PC-3 (cell line): ENCODE measurements at places on chromosomes 12 and 14. TPM values are rescaled to one million over a fixed set of nuclear protein-coding genes. Genes with fewer than 3 reads are reported as not detected.

Gene PLEK2
- 48.0 and 57.2 TPM in 2 replicates for total RNA-seq

Gene PFDN5
- total RNA-seq = 476 and 519 TPM in 2 replicates

Gene COL2A1
- 6.7 TPM in 2 replicates for total RNA-seq

Gene NGB
- not detected in 2 replicates for total RNA-seq

Gene HOXC11
- 0.84 and 1.2 TPM in 2 replicates for total RNA-seq

Gene PLEKHD1
- total RNA-seq = 0.15 and 0.35 TPM in 2 replicates

Gene PTGES3
- 165 and 172 TPM in 2 replicates for total RNA-seq

Gene GLIPR1L2
- total RNA-seq = not detected in 2 replicates

Gene MYO1A
- 0.17 TPM in 1 of 2 replicates, not detected in the other for total RNA-seq

Gene TRIM9
- 2.5 and 2.6 TPM in 2 replicates for total RNA-seq

Gene CARMIL3
- total RNA-seq = not detected in 2 replicates

Gene SLC6A12
- not detected in 2 replicates for total RNA-seq

Gene TMCC3
- 4.7 and 6.5 TPM in 2 replicates for total RNA-seq

Gene SRRM4
- under 0.01 TPM in 1 of 2 replicates, not detected in the other for total RNA-seq

Gene BCAT1
- not detected in 2 replicates for total RNA-seq

Gene A2M
- total RNA-seq = not detected in 2 replicates

Gene VWF
- total RNA-seq = not detected in 2 replicates

Gene KRT3
- total RNA-seq = 0.17 and 0.33 TPM in 2 replicates

Gene RDH16
- total RNA-seq = 0.73 and 0.86 TPM in 2 replicates

Gene AMIGO2
- 19.3 and 22.2 TPM in 2 replicates for total RNA-seq

Gene DENND5B
- total RNA-seq = 4.2 and 14.2 TPM in 2 replicates

Gene POTEG
- total RNA-seq = 0.12 TPM in 1 of 2 replicates, not detected in the other

Gene PPP1R13B
- 13.0 and 16.4 TPM in 2 replicates for total RNA-seq

Gene HCAR3
- total RNA-seq = not detected in 2 replicates

Gene FAM186B
- 0.80 and 1.1 TPM in 2 replicates for total RNA-seq

Gene PMCH
- not detected in 2 replicates for total RNA-seq

Gene GRIP1
- 2.0 and 8.4 TPM in 2 replicates for total RNA-seq

Gene ART4
- total RNA-seq = not detected in 2 replicates

Gene INSM2
- total RNA-seq = 0.07 TPM in 1 of 2 replicates, not detected in the other

Gene EIF2S3B
- total RNA-seq = 0.63 and 0.95 TPM in 2 replicates

Gene TSPAN11
- total RNA-seq = not detected in 2 replicates

Gene ARG2
- 1.1 and 1.7 TPM in 2 replicates for total RNA-seq

Gene ATL1
- 0.63 and 1.3 TPM in 2 replicates for total RNA-seq

Gene IL31
- not detected in 2 replicates for total RNA-seq

Gene ALX1
- total RNA-seq = not detected in 2 replicates

Gene TCP11L2
- total RNA-seq = 10.1 and 12.1 TPM in 2 replicates

Gene SMIM41
- total RNA-seq = not detected in 2 replicates

Gene CRIP1
- total RNA-seq = 45.9 and 48.7 TPM in 2 replicates

Gene ATXN2
- total RNA-seq = 17.2 and 24.3 TPM in 2 replicates

Gene MUCL1
- total RNA-seq = not detected in 2 replicates

Gene AMN
- total RNA-seq = 0.17 TPM in 1 of 2 replicates, not detected in the other

Gene MAGOHB
- total RNA-seq = 25.6 and 36.8 TPM in 2 replicates

Gene RPGRIP1
- 0.33 TPM in 1 of 2 replicates, not detected in the other for total RNA-seq

Gene ZBTB42
- total RNA-seq = 9.2 and 11.3 TPM in 2 replicates

Gene MDP1
- total RNA-seq = 16.2 and 23.5 TPM in 2 replicates

Gene PCBP2
- 204 and 306 TPM in 2 replicates for total RNA-seq
